ENCODE measurements at places on chromosomes 6 and 20. TPM values are rescaled to one million over a fixed set of nuclear protein-coding genes. Genes with fewer than 3 reads are reported as not detected.

DNA sequence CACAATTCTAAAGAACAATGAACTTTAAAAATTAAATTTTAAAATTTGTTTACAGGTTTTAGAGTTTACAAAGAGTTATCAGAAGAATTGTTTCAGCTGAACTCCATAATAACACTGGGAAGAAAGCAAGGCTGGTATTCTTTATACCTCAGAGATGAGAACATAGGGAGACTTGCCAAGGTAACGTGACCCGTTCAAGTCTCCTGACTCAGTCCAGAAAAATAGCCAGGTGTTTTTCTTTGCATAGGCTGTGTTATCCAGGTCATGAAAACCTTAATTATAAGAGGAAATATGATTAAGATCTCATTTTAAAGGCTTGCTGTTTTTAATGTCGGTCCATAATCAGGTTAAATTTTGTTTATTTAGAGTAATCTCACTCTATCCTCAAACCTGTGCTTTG lies 8.5 kb upstream of the C6orf141 start:
- DNase-seq, result no peak

GRCh38 chr6:161918628-161919205 lies 644.9 kb upstream of the AGPAT4 start:
- no peak for DNase-seq

Gene CRISP2
- total RNA-seq, result not detected

DNA sequence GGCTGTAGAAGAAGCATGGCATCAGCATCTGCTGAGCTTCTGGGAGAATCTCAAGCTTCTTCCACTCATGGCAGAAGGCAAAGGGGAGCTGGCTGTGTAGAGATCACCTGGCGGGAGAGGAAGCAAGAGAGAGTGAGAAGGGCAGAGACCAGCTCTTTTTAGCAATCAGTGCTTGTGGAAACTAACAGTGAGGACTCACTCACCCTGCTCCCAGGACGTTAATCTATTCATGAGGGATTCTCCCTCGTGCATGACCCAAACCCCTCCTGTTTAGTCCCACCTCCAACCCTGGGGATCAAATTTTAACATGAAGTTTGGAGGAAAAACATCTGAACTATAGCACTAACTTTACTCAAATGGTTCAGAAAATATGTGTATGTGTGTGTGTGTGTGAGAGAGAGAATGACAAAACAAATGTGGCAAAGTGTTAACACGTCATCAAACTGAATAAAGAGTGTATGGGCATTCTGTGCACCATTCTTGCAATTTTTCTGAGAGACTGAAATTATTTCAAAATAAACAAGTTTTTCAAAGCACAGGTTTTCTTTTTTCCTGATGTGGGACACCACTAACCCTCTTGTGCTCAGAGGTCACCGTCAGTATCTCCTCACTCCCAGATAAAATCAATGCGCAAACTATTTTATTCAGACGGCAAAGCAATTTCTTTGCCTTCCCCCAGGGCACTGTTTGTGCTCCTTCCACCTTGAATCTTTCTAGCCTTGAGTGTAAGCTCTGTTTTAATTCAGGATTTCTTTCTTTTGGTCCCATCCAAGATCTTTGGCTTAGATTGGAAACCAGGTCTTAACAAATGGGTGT lies 23.2 kb upstream of the XRN2 start:
- no peak for DNase-seq

GRCh38 chr6:138446821-138447220 lies 42.8 kb downstream of the HEBP2 start:
- no peak for DNase-seq

All from uterus (tissue), 4 donors.